Tongue (tissue), 3 donors: ENCODE measurements at places on chromosomes 11 and 22. TPM values are rescaled to one million over a fixed set of nuclear protein-coding genes. Genes with fewer than 3 reads are reported as not detected.

The SCT gene
- total RNA-seq: 21.6 TPM

DNA sequence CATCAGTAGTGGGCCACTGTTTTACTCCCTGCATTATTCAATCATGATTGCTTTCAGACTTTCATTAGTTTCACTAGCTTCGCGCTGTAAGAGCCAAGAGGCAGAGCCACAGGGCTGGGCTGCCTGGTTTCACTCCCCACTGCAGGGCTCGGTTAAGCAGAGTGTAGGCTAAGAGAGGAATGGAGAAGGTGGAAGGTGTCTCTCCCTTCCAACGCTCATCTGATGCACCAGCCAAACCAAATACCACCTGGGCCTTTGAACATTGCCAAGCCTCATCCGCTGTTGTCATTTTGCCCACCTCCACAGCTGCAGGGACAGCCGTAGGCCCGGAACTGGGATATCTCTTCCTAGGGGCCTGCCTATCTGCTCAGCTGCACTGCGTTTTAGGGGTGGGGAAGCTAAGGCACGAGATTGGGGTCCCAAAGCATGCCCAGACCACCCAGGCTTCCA lies 480 bp upstream of the SMARCB1 start:
- DNase-seq: no peak

- DNase-seq: no peak
Observed at GRCh38 chr11:34626393-34626792, 5.5 kb downstream of the EHF start.

DNA sequence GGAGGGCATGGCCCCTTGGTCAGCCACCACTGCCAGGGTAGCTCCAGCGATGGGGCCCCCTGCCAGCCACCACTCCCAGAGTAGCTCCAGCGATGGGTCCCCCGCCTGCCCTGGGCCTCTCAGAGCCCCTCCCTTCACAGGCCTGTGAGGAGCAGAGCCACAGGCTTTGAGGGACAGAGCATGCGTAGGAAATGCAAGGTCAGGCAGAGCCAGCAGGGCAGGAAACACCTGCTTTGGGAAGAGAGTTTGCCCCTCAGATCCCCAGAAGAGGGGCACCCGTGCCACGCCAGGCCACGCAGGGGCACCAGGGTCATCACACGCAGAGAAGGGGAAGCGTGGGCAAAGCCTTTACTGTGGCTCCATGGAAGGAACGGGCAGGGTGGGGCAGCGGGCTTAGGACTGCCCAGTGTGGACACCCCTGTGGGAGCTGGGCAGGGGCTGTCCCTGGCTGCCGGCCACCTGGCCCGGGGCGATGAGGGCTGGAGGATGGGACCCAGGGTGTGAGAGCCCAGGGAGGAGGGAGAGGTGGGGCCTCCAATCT lies 477.8 kb downstream of the BRD1 start:
- DNase-seq: no peak

The TTLL1 gene
- 7.9 TPM for total RNA-seq

The HTR3A gene
- total RNA-seq: not detected
